Activated CD4-positive, alpha-beta T cell treated with anti-CD3 and anti-CD28 coated beads, Interleukin-10, Interleukin-2, amounts not matched to agents 100 ng/mL and 50 ng/mL, durations not matched to agents 16 hours and 8 hours (primary cell): ENCODE measurements at places on chromosomes 12 and 14.

DNA sequence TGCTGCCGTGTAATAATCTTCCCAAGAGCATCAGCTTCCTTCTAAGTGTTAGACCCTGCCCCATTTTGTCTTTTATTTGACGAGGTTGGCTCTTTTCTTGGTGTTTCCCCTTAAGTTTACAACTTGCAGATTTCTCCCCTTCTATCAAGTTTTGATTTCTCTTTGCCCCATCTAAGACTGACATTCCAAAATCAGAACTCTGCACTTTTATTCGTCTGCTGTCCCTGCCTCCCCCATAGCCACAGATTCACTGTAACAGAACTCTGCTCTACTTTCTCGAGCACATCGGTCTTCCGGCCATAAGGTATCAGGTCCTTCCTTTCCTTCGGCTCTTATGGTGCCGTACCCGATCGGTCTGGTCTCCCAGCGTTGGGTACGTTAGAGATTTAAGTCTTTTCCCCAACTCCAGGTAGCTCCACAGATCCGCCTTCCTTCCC, 563 bp downstream of the DCP1B start:
- DNase-seq: no peak

DNA sequence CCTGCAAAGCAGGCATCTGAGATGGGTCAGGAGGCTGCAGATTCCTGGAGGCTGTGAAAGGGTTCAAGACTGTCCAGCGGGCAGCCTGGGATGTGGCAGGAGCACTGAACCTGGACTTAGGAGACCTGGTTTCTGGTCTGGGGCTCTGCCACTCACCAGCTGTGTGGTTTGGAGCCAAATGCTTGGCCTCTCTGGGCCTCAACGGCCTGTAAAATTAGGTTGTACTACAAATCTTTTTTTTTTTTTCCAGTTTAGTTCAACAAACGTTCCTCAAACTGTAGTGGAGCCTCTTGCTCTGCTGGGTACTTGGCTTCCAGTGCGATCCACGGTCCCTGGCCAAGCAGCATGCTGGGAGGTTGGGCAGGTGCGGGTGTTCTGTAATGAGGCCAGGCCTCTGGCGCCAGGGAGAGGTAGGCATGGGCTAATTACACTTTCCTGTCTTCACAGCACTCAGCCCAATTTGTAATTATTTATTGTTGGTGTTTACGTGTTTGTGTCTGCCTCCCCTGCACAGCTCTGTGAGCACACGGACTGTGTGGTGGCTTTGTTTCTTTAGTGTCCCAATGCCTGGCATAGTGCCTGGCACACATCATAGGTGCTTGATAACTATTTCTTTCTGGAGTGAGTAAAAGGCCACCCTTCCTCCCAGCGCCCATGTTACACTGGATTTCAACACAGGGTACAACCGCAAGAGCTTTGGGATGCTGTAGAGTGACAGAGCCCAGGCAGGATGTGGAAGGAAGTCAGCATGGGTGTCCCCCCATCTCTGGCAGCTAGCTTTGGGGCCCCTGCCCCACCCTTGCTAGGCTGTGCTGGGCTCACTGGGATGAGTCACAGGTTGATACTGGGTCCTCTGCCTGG, 5.8 kb upstream of the KRT80 start:
- no peak for DNase-seq

DNA sequence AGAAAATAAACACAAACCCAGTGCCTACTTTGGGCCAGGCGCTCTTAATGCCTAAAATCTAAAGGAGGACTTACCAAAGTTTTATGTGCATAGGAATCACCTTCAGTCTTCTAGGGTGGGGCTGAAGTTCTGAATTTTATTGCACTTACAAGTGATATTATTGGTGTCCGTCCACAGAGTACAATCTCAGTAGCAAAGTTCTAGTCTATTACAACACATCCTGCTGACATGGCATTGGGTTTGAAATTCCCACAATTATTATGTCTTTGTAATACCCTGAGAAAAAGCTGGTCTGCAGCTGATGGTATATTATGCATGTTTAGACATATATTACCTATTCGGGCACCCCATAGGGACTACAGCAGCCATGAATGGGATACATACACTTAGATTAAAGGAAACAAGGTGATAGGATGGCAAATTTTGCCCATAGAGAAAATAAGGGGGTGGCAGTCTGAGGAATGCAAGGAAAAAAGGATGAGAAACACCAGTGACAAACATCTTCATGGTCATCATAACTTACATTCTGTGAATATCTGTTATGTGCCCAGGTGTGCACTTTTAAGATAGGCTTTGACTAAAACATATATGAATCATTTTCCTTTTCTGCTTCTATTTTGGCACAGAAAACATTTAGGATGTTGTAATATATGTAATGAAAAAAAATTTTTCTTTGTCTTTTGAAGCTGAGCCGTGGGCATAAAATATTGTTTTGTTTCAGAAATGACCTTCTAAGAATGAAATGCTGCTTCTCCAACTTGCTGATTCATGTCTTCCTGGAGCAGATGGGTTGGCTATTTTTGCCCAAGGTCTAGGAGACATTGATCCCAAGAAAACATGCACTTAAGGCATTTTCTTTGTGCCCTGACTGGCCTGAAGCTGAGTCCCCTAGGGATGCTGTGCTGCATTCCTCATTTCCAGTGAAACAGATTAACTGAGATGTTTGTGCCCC, 27.2 kb upstream of the ALG10 start:
- DNase-seq: no peak

DNA sequence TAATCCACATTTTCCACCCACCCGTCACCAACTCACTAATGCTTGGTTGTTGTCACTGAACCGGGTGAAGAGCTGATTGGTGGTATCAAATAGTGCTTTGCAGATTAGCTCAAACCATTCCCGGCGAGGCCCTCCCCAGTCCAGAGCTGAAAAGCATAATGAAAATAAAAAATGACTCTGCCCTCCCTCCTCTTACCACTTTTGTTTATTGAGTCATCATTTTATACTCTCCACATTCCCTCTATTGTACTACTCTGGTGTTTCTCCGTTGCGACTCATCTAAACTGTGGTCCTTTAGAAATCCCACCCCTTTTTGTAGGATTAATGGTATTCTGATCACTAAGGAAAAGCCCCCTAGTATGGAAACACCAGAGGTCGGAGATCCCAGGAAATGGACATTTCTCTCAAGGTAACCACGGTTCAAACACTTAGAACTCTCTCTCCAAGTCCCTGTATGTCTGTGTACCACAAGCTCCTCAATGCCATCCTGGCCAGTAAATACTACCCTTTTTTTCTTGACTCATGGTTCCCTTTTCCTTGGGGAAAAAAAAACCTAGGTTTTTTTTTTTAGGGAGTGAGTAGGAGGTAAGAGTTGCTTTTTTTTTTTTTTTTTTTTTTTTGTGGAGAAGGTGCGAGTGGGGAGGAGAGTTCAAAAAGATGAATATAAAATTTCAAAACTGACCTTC, 42.0 kb downstream of the AREL1 start:
- DNase-seq: no peak

- no peak for DNase-seq
Measured at GRCh38 chr14:100765296-100765695, 38.6 kb downstream of the DLK1 start.

GRCh38 chr12:4169531-4169930, 104.0 kb upstream of the CCND2 start:
- no peak for DNase-seq

DNA sequence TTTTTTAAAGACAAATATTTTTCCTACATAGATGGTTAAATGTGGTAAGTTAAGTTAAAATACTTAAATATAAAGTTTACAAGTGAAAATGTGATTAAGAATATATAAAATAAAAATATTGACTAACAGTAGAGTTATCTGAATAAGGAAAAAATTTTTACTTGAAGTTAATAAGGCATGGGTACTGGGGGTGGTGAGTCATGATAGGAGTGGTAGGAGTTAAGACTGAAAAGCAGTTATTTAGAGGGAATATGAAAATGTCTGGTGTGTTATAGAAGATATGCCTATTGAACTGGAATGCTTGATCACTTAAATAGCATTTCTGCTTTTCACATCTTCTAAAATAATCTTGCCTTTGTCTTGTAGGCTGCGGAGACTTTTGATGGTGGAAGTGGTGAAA, 68.7 kb downstream of the CCDC91 start:
- no peak for DNase-seq

- peak; percentile 9 for DNase-seq
Measured at GRCh38 chr14:72401632-72402376, 469.6 kb downstream of the RGS6 start.

DNA sequence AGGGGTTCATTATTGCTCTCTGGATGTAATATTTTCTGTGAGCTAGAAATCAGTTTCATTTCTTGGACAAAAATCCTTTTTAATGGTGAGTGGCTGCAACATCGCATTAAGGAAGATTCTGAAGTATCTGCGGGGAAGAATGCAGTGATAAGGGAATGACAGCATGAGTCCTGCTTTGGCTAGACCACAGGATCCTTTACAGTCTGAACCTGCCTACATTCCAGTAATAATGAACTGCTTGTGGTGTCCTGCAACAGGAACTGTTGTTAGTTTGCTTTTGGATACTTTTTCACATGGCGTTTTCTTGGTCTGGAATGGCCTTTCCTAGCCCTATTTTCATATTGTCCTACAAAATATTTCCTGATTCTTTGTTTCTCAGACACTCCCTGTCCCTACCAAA, 15.7 kb downstream of the MDM2 start:
- no peak for DNase-seq

GRCh38 chr12:50061946-50062686, 4.7 kb downstream of the ASIC1 start:
- no peak for DNase-seq

DNA sequence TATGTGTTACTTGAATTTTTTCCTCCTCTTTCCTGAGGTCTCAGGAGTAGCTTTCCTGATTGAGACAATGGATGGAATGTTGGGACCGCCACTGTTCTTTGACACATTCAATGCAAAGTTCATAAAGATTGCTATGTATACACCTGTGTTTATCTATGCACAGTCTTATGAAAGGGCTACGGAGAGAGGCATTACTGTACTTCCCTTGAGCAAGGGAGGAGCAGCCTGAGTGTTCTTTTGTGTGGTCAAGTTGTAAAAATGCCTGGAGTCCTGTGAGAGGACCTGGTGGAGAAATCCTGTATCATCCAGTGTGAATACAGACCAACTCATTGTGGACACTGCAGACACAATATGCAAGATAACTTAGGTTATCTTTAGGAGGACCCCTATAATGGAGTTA, 1.2 kb downstream of the SRGAP1 start:
- DNase-seq: no peak

DNA sequence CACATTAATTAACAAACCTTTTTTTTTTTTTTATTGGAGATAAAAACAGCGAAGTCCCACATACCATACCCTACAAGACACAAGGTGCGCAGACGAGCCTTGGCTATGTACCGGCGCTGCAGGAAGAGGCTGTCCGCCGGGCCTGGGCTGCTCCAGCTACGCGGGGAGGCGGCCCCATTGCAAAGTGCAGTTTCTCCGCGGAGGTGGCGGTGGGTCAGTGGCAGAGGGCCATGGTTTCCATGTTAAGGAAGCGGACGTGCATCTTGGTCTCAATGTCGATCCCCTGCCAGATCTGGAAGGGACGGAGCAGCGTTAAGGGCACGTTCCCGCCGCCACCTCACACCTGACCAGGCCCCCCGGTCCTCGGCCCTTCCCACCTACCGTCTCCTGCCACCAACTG, 60.3 kb downstream of the TESC start:
- no peak for DNase-seq

- no peak for DNase-seq
Measured at GRCh38 chr12:97714107-97714563, 251.5 kb downstream of the RMST start.

- DNase-seq: no peak
Measured at GRCh38 chr14:68885226-68886108, 92.6 kb upstream of the ZFP36L1 start.

- peak; percentile 15 for DNase-seq
Measured at GRCh38 chr12:71639341-71639760, 24.3 kb downstream of the ZFC3H1 start.

DNA sequence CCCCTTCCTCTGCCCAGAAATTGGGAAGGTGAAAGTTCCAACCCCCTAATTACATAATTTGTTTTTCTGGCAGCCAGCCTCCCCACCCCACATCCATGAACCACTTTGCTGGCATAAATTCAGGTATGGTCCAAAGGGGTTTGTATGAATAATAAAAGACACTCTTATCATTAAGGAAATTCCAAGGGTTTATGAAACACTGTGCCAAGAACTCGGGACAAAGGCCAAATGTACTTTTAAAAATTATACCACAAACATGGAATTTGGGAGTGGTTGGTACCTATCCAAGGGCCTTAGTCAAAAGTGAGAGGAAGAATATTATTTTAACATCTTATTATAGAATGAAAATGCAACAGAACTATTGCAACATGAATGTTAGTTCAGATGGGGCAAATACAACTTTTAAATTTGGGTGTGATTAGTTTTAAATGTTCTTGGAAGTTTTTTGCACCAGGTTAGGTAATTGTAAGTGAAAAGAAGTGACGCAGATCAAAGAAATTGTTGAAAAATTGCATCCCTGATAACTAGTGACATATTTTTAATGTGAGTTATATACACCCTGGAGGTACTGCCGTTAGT, 217.8 kb downstream of the TMEM117 start:
- no peak for DNase-seq

DNA sequence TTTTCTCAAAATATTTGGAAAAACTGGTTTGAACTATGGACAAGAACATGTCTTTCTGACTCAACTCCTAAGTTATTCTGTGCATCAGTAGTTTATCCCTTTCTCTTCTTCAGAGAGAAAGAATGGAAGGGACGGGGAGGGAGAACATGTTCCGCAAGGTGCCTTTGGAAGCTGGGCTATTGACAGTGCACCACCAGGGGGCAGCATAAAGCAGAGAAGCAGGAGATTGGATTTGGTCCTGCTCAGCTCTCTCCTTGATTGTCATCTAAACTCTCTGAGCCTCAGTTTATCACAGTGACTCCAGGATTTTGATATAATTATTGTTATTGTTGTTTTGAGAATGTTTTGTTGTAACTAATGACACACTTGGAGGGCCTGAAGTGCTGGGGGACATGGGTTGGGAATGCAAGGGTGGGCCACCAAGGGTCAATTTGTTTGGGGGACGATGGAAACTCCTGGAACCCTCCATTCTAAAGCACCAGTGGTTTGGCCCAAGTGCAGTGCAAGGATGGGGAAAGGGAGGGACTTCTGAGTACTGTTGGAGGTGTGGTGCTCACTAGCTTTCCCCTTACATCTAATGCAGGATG, 45.3 kb upstream of the ANO6 start:
- peak; percentile 81 for DNase-seq

GRCh38 chr14:28870033-28870564, 103.5 kb downstream of the FOXG1 start:
- no peak for DNase-seq

DNA sequence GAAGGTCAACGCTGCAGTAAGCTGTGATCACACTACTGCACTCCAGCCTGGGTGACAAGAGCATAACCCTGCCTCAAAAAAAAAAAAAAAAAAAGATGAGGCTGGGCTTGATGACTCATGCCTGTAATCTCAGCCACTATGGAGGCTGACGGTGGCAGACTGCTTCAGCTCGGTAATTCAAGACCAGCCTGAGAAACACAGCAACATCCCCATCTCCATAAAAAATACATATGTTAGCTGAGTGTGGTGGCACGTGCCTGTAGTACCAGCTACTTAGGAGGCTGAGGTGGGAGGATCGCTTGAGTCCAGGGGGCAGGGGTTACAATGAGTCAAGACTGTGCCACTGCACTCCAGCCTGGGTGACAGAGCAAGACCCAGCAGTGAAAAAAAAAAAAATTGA, 50.4 kb downstream of the GXYLT1 start:
- peak; percentile 53 for DNase-seq
